ENCODE measurements at places on chromosomes 7 and 10.

DNA sequence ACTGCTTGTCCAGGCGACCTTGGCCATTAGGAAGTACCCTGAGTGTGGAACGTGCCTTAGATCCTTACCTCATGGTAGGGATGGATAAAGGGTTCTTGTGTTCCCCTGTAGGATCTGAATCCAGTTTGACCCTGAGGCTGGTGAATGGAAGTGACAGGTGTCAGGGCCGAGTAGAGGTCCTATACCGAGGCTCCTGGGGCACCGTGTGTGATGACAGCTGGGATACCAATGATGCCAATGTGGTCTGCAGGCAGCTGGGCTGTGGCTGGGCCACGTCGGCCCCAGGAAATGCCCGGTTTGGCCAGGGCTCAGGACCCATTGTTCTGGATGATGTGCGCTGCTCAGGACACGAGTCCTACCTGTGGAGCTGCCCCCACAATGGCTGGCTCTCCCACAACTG, 31.6 kb downstream of the DMBT1 start:
- no peak for DNase-seq

- no peak for DNase-seq
Observed at GRCh38 chr10:102775935-102776669, 32.4 kb downstream of the WBP1L start.

DNA sequence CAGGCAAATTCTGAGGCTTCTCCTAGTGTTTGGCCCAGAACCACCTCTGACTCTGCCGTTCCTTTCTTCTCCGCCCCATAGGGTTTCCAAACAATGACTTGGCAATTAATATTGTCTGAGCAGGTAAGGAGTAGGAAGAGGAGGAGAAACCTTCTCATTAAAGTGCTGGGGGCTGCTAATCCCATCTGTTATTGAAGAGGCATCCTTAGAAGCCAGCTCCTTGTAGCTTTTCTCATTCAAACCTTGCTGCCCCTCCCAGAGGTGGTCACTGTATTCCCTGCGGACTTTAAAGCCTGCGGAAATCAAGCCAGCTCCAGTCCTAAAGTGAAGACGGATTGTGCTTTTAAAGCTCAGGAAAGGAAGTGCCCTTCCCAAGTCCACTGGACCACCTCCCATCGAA, 1.4 kb upstream of the NKX1-2 start:
- DNase-seq, result no peak

DNA sequence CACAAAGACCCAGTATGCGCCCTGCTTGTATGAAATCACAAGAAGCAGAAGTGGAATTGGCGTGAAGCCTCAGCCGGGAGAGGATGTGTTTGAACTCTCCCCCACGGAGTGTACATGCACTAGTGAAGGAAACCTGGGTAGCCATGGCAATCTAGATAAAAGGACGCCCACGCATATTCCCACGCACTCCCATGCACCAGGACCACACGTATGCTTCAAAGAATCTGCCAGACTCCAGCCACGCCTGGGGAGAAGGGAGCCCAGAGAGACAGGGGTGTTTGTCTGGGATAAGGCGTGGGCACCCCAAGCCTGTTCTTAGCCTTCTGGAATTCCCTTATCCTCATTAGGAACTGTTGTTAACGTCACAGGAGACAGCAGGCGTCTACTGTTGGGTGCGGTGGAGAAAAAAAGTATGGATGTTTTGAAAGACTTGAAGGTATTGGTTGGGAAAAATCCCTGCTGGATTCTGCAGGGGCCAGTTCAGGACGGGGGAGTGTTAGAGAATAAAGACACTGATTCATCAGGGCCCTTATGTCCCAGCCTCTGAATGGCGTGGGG, 28.9 kb upstream of the ECHDC3 start:
- no peak for DNase-seq

DNA sequence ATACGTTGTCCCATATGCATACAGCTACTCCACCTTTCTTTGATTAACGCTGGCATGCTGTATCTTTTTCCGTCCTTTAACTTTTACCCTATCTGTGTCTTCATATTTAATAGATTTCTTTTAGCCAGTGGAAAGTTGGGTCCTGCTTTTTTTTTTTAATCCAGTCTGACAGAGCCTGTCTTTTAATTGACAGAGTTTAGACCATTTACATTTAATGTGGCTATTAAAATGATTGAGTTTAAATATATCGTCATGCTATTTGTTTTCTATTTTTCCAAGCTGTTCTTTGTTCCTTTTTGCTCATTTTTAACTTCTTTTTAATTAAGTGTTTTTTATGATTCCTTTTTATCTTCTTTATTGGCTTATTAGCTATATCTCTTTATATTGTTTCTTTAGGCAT, 217.6 kb upstream of the NEBL start:
- no peak for DNase-seq

DNA sequence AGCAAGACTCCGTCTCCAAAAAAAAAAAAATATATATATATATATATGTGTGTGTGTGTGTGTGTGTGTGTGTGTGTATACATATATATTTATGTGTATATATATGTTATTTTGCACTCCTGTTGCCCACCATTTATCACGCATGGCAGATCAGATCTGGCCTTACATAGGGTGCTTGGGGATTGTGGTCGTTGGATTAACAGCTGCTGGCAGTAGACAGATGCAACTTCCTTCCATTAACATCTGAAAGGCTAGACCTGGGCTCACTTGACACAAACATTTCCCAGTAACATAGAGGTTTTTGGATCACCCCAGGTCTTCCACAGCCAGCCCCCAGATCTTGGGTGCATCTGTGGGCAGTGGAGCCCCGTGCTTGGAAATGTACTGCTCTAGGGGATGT, 40.8 kb upstream of the DLD start:
- DNase-seq, result no peak

DNA sequence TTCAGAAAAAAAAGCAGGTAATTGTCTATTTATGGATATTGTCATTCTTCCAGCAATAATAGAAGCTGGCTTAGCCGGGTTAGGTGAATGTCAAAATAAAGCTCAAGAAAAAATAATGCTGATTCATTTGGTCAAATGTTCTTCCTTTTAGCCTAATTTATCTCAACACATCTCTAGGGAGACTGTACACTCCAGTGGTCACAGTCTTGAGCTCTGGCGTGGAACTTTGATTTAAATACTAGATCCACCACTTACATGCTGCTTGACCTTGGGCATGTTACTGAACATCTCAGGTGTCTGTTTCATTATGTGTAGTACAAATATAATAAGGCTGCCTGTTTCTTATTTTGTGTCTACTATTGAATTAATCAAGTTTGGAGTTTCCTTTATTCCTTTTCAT, 22.0 kb downstream of the PRTFDC1 start:
- no peak for DNase-seq

- no peak for DNase-seq
Observed at GRCh38 chr10:100377830-100378229, 30.8 kb downstream of the SCD start.

DNA sequence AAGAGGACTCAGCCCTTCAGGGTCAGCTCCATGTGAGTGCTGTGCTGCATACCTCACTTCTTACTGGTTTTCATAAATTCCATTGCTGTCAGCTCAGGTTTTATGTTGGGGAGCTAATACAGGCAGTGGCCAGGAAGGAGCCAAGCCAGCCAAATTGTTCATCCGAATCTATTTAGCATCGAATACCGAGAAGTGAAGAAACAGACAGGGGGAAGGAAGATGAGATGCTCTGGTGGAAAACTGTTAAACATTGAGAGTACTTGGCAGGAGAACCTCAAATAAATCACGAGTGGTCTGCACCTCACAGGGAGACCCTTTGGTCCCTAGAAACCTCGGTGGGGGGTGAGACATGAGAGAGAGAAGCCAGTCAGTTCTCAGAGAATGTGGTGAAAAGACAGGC, 196.0 kb upstream of the TMEM72 start:
- DNase-seq, result no peak

- no peak for DNase-seq
Observed at GRCh38 chr10:124223711-124224085, 130.3 kb upstream of the CHST15 start.

GRCh38 chr7:69531050-69531449, 67.2 kb upstream of the AUTS2 start:
- no peak for DNase-seq

DNA sequence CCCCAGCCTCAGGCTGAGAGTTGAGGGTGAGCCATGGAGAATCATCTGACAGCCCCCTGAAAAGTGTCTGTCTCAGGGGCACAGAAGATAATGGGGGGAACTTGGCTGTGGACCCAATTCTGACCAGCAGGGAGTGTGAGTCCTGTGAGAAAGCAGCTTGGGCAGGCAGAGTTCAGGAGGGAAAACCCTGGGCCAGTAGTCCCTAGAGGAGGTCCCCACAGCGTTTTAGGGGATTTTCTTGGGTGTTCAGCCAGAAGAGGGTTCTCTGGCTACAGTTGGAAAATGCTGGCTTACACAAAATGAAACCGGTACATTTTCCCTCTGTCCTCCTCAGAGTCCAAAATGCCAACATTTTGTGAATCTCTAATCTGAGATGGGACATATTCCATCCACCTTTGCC, 35.8 kb upstream of the TRIM8 start:
- DNase-seq, result no peak

DNA sequence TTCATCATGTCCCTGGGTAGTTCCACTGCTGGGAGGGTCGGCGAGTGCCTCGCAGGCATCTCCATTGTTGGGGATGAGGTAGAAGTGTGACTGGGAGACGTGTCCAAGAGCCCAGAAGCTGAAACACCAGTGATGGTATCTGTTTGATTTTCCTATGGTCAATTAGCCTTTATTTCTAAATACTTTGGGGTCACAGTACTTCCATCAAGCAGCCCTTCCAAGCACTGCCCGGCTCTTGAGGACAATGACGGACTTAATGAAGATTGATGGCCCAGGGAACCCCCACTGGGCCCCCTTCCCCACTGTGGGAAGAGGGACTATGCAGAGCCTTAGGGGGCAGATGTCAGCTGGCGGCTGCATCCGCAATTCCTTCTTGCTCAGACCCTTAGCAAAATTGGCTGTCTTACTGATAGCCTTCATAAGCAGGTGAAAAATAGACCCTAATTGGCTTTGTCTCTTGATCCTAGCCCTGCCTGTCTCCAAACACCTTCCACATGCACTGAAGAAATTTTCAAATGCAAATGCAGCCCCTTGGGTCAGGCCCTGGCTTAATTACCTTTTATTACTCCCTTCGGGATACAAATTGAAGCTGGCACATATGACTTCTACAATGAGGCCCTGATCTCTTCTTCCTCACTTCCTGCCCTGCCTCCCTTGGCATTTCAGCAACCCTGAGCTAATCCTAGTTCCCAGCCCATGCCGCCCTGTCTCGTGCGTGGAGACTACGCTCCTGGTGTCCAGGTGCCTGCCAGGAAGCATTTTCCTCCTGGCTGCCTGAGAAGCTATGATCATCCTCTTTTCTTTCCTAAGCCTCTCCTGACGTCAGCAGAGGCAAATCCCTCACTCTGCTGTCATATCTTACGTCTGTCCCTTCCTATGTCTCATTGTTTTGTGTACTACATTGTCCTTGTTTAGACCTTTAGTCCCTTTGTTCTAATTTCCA, 124.5 kb upstream of the GDF10 start:
- DNase-seq, result no peak

DNA sequence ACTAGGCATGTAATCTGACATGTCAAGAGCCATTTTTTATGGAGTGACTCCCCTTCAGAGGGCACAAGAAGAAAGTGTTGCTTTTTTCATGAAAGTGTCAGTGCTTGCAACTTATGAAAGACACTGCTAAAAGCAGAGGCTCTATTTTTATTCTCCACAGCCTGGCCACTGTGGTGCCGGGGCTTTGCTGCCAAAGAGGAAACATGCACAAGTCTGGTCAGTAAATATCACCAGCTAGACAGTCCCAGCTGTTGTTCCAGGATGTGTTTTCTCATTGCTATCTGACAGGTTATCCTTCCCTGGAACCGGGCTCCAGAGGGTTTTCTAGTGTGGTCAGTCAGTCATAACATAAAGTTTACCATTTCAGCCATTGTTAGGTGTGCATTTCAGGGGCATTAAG, 180.7 kb upstream of the PITRM1 start:
- DNase-seq, result no peak

- no peak for DNase-seq
Observed at GRCh38 chr10:64014281-64014680, 493.1 kb downstream of the REEP3 start.

DNA sequence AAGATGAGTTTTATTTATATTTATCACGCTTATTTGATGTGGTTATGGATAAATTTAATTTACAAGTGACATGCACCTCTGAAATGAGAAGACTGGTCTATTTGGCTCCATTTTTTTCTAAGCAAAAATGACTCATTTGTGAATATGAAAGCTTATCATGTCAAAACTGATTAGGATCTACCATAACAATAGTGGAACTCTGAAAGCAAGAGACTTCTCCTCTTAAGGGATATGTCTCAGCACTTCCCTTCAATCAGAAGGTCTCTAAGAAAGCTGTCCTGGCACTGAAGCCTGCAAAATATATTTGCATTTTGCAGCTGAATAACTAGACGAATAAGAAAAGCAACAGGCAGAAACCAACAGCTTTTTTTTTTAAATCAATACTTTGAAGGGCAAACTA, 12.7 kb downstream of the FAS start:
- no peak for DNase-seq

Data from cortex of kidney (tissue), 1 donor.